ENCODE measurements at places on chromosomes 5 and 9.

DNA sequence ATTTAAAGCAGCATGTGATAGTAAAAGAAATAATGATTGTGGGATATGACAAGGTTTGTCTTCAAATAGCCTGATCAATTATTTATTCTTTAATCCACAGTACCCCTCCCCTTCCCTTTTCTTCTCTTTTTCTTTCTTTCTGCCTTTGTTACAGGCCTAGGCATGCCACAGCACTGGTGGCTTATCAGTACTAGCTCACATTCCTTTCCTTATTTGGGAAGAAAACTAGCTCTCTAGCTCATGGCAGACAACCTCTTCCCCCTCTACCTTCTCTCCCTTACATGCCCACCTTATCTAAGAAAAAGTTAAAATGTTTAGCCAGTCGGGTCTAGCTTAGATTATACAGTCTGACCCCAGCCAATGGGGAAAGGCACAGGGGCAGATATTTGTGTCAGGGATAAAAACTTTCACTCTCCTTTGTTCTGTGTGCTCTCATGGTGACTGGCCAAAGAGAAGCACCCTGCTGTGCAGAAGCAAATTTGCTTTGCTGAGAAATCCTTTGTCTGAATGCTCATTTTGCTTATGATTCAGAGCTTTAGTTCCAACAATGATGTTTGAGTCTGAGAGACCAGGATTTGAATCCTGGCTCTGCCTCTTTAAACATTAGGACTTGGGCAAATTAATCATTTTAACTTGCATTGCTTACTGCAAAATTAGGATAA, 75.8 kb upstream of the CDH12 start:
- no peak for DNase-seq

DNA sequence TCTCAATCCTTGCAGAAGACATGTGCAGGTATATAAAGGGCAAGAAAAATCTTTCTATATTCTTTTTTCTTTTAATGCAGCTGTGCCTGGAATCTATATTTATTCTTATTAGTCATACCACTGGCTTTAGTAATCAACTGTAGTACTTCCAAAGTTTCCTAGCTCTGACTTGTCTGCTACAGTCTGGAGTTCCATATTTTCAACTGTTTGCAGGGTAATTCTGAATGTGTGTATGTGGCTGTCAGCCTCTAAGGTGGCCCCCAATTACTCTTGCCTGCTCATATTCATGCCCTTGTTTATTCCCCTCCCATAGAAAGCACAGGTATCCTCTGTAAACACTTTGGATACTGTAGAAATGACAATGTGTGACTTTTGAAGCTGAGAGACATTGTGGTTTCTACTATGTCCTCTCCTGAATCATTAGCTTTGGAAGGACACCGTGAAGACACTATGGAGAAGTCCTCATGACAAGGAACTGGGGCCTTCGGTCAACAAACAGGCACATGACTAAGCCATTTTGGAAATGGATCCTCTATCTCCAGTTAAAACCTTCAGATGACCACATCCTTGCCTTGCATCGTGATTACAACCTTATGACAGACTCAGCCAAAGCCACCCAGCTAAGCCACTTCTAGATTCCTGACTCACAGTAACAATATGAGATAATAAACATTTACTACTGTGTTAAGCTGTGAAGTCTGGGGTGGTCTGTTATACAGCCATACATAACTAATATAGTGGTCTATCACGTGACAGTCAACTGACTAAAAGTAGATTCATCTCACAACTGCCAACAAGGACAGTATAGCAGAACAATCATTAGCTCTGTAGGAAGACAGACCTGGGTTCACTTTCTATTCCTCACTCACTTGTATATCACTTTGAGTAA, 49.5 kb upstream of the SUSD1 start:
- no peak for DNase-seq

DNA sequence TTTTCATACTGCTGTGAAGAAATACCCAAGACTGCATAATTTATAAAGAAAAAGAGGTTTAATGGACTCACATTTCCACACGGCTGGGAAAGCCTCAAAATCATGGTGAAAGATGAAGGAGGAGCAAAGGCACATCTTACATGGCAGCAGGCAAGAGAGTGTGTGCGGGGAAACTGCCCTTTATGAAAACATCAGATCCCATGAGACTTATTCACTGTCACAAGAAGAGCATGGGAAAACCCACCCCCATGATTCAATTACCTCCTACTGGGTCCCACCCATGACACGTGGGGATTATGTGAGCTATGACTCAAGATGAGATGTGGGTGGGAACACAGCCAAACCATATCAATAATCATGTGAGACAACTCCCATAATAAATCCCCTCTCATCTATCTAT, 8.7 kb downstream of the TTC39B start:
- DNase-seq: no peak

DNA sequence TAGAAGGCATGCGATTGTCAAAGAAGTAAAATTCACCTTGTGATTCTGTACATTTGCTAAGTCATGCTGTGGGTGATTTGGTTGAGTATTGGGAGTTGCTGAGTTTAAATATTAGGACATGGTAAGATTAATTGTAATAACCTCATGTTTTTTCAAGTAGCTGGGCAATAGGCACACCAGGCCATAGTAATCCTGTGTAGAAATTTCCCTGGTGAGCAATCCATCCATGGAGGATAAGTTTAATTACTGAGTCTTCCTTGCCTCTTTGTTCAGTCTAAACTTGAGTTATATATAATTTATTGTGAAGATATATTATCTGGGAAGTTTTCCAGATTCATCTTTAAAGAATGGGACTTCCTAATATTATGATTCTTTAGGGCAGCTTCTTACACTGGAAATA, 221.1 kb upstream of the NUDT12 start:
- no peak for DNase-seq

DNA sequence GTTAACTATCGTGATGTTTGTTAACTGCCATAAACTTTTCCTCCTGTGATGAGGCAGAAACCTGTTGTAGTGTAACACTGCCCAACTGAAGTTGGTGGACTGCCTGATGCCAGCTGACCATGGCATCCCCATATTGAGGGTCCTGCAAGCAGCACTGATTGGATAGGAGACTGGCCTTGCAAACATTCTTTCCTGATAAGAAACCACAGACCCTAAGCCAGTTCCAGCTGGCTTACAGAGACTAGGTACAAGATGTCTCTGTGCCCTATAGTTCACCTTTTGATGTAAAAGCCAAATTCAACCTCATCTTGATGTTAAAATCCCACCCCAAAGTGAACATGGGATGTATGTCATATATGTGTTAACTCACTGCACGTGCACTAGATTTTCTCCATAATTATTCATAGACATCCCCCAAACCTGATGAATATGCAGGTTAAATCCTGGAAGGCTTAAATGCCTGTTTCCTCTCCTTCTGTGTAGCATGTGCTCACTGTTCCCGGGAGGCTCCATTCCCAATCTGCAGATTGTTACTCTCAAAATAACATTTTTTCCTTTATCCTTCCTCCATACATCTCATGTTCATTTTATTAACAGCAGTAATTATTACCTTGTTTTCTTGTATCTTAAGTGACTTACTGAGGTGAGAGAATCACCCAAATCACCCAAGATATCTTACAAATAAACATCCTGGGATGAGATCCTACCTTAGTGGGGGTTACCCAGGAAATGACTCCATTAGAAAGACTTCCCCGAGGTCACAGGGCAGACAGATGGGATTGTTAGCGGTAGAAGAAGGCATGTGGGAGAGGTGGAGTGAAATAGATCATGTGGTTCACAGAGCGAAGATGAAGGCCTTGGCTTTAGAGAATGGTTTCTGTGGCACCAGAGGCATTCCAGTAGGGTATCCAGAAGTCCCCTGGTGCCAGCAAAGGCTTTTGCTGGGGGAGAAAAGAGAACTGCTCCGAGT, 566.7 kb downstream of the CCDC171 start:
- no peak for DNase-seq

GRCh38 chr5:88544671-88545070, 276.0 kb upstream of the TMEM161B start:
- DNase-seq: no peak

DNA sequence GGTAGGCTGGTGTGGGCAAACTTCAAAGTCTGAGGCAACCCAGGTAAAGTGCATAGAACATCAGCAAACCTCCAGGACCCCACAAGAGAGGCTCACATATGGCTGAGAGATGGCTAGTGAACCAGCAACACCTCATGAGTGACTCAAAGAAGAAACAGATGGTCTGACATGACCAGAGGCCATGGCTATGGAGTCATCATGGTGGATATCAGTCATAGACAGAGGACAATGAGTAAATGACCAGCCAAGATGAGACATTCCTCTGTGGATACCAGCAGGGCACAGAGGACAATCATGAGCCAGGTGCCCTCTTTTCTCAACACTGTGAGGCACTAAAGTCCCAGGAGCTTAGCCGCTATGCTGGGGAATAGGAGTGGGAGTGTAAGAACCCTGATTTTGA, 180.8 kb downstream of the RASEF start:
- no peak for DNase-seq

GRCh38 chr5:6674421-6674820, 38.8 kb upstream of the TENT4A start:
- DNase-seq: no peak

DNA sequence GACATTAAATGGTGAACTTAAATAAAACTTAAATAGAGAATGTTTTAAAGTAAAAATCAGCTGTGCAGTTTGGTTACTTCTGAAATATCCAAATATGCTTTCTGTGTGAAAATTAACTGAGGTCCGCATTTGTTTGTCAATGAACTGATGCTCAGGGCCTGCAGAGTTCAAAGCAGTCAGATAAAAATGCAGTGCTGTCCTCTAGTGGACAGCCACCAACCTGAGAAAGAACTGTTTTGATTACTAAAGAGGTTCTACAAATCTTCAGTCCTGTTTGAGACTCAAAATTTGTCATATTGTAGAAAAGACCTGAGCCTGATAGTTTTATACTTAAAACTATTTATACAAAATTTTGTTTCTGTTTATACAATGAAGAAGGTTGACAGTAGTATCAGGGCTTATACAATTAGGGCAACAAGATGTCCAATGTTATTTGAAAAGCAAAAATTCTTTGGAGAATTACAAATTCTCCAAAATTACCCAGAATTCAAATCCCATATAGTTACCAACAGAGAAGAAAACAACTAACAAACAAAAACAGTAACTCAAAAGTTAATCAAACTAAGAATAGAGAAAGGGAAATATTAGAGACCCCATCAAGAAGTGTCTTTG, 232.3 kb upstream of the TBCA start:
- no peak for DNase-seq

DNA sequence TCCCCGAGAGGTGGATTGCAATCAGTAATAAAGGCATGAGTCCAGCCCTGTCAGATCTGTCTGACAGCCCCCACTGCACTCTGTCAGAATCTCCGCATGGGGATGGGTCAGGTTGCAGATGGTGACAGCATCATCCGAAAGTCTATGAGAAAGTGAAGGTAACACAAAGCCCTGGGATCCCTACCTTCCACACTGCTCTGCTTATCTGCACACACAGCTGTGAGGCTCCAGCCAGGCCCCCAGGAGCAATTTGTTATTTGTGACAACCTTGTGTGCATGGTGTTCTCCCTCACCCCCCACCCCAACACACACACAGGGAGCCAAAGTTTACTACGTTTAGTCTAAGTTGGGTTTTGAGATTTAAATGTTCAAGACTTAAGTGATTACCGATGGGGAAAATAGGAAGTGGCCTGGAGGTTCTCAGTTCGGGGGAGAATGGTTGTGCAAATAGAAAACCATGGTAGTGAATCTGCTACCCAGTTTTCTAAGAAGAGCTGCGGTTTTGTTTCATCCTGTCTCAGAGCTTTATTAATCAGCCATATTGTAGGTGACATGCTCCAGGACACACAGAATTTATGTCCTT, 92.7 kb downstream of the SV2C start:
- DNase-seq: peak; percentile 65

DNA sequence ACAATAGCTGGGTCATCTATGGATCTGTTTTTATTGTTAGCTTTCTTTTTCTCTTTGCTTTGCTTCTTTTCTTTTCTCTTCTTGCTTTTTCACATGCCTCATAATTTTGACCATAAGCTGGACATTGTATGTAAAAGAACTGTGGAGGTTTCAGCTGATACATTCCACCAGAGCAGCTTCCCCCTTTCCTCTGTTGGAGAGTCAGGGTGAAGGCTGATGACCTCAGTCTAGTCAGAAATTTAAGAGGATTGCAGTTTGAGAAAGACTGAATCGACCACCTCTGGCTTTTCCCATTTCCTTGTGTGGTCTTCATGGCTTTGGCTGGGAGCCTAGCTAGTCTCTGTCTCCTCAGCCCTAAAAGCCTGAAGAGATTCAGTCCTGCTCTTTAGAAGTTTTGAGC, 42.0 kb downstream of the KCNIP1 start:
- DNase-seq: no peak

DNA sequence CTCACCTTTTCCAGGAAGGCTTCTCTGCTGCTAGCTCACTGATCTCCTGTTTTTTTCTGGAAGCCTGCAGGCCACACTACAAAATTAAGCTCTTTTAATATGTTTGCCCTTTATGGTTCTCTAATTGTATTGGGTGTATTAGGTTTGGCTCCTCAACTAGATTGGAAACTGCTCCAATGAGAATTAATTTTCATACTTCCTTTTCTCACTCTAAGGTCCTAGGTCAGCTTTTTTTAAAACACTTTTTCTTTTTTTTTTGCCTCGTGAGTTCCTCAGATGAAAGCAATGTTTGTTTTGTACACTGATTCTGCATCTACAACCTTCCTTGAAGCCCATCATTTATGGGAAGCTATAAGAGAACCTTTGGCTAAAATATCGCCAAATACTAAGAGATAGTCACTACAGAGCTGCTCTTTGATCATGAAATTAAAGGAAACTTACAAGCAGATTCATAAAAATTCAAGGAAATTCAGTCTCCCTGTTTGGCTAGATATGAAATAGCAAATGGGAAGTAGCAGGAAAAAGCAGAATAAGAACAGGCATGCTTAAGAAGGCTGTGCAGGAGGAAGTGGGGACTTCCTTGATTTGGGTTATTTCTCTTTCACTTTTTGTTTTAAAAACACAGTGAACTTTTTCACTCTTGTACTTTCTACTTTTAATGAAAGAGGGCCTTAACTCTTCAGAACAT, 55.2 kb upstream of the FYB1 start:
- no peak for DNase-seq

DNA sequence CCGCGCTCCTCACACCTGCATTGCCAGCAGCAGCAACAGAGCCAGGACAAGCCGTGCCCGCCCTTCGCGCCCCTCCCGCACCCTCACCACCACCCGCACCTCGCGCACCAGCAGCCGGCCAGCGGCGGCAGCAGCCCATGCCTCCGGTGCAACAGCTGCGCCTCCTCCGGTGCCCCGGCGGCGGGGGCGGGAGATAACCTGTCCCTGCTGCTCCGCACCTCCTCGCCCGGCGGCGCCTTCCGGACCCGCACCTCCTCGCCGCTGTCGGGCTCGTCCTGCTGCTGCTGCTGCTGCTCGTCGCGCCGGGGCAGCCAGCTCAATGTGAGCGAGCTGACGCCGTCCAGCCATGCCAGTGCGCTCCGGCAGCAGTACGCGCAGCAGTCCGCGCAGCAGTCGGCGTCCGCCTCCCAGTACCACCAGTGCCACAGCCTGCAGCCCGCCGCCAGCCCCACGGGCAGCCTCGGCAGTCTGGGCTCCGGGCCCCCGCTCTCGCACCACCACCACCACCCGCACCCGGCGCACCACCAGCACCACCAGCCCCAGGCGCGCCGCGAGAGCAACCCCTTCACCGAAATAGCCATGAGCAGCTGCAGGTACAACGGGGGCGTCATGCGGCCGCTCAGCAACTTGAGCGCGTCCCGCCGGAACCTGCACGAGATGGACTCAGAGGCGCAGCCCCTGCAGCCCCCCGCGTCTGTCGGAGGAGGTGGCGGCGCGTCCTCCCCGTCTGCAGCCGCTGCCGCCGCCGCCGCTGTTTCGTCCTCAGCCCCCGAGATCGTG, 517 bp downstream of the KCNN2 start:
- no peak for DNase-seq
